ENCODE measurements at places on chromosomes 6 and 20.

DNA sequence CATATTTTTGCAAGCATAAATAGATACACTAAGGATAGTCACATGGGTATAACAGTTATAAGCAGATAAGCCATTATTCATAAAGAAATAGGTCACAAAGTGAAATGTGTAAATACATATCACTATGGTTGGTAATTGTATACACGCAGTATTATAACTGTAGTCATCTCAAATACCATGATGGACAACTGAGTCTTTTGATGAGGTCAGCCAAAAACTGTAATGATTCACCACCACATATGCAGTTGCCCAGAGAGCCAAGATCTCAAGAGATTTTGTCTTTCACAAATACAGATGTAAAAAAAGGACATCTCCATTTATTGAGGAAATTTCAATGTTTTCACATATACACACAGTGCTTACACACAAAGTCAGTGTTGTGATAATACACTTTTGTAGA, 28.3 kb downstream of the ZNF292 start:
- no peak for DNase-seq

DNA sequence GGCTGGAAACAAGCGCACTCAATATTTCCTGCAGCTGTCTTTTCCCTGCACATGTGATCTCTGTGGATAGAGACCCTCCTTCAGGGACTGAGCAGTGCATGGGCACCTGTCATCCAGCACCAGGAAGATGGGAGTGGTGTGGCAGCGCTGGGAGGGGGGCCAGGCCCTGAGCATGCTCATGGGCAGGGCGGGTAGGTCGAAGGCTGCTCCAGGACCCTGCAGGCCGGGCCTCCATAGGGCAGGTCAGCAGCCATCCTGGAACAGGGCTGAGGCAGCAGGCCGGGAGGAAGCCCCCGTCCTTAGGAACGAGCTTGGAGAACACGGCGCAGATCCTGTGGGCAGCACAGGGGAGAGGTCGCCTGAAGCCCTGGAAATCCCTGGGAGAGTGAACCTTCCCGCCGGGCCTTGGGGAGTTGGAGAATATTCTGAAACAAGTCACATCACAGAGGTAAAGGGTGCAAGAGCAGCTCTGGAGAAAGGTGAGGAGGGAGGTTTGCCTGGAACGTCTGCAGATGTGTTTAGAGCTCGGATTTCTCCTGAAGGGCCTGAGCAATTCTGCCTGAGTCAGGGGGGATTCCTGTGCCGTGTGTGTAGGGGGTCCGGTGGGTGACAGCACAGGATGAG, 133.2 kb downstream of the SMOC2 start:
- DNase-seq, result no peak

DNA sequence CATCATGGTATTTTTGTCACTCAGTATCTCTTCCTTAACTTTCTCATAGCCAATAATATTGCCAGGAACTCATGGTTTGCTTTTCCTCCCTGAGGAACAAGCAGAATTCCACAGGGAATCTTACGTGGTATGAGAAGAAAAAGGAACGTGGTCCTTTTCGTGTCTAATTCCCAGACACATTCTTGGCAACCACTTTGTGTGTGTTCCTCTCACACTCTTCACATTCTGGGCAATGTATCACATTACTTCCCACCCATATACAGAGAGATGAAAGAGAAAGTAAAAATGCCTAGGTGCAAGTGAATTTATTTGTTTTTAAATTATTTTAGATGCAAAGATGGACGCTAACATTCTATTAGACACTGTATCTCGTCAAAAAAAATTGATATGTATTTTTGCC, 102.7 kb downstream of the PTPRK start:
- no peak for DNase-seq

- no peak for DNase-seq
Measured at GRCh38 chr6:165752451-165752850, 89.4 kb upstream of the PDE10A start.

GRCh38 chr6:61947311-61947947, 338.6 kb downstream of the KHDRBS2 start:
- DNase-seq, result no peak

- no peak for DNase-seq
Measured at GRCh38 chr6:13708736-13709135, 2.9 kb downstream of the RANBP9 start.

- DNase-seq, result no peak
Measured at GRCh38 chr6:158042245-158042798, 60.7 kb downstream of the SYNJ2 start.

DNA sequence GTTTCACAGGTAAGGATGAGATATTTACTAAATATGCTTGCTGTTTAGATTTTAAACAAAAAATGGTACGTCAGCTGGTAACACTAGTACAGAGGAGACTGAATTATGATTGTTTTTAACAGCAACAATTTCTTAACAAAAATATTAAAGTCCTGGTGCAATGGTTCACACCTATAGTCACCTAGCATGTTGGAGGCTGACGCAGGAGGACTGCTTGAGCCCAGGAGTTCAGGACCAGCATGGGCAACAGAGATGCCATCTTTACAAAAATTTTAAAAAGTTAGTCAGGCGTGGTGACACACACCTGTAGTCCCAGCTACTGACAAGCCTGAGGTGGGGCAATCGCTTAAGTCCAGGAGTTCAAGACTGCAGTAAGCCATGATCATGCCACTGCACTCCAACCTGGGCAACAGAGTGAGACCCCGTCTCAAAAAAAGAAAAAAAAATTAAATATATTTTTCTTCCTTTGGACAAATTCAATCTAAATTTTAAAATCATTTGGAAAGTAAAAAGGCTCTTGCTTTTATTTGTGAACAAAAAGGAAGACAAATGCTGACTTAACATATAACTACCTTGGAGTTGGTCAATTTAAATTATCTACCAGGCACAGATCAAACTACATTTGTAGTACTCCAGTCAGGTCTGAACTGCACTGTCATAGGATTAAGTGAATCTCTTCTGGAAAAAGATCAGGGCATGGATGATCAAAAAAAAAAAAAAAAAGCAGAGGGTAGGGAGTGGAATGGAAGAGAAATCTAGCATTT, 38.2 kb upstream of the RUNX2 start:
- no peak for DNase-seq

GRCh38 chr6:48928937-48929336, 534.1 kb downstream of the MMUT start:
- no peak for DNase-seq

GRCh38 chr6:3803627-3804468, 45.3 kb upstream of the FAM50B start:
- no peak for DNase-seq

- no peak for DNase-seq
Measured at GRCh38 chr6:11244387-11245126, 12.1 kb upstream of the NEDD9 start.

DNA sequence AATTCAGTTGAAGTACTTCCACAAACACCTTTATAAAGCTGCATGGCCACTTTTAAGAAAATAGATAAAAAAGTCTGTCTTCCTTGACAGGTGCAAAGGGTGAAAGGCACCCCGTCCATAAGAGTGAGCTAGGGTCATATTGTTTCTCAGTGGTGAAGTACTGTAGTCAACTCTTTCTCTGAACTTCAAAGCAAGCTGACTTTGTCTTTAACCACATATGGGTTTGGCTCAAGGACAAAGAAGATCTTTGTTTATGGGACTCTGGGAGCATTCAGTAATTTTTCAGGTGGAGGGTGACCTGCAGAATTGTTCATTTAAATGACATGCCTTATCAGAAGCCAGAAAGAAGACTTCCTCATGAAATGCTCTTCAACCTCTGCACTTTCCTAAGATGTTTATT, 49.3 kb upstream of the KLHL31 start:
- DNase-seq, result no peak

- no peak for DNase-seq
Measured at GRCh38 chr6:164346631-164347030, 932.1 kb downstream of the QKI start.

DNA sequence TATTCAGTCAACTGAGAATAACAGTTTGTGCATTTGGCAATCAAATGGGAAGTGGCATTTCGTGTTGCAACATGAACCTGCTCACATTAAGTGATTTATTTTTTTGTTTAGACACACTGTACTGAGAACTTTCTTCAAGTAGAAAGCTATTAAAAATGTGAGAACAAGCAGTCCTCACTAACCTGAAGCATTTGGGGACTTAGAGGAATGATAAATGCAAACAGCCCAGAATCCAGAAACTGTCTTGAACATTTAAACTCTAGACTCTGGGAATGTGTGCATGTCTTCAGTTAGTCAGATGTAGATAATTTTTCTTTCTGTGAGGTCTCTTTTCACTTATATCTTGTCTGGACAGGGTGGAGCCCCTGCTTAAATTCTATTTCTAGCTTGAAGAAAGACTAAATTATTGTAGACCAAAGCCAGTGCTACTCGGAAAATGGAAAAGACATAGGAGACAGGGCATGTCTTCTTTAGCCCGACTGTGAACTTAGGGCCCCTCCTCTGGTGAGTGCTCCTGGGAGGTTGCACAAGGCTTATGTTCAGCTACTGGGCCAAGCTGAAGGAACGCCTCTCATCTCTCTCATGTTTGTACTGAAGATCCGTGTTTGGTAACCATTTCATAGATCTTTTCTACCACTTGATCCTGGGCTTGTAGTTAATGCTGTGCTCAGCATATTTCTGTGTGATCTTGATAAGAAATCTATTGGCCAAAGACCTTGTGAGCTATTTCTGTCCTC, 70.1 kb downstream of the SLX4IP start:
- DNase-seq, result peak; percentile 29

GRCh38 chr20:21342656-21343345, 39.7 kb downstream of the XRN2 start:
- no peak for DNase-seq

GRCh38 chr6:129269076-129269475, 386.1 kb downstream of the LAMA2 start:
- no peak for DNase-seq

DNA sequence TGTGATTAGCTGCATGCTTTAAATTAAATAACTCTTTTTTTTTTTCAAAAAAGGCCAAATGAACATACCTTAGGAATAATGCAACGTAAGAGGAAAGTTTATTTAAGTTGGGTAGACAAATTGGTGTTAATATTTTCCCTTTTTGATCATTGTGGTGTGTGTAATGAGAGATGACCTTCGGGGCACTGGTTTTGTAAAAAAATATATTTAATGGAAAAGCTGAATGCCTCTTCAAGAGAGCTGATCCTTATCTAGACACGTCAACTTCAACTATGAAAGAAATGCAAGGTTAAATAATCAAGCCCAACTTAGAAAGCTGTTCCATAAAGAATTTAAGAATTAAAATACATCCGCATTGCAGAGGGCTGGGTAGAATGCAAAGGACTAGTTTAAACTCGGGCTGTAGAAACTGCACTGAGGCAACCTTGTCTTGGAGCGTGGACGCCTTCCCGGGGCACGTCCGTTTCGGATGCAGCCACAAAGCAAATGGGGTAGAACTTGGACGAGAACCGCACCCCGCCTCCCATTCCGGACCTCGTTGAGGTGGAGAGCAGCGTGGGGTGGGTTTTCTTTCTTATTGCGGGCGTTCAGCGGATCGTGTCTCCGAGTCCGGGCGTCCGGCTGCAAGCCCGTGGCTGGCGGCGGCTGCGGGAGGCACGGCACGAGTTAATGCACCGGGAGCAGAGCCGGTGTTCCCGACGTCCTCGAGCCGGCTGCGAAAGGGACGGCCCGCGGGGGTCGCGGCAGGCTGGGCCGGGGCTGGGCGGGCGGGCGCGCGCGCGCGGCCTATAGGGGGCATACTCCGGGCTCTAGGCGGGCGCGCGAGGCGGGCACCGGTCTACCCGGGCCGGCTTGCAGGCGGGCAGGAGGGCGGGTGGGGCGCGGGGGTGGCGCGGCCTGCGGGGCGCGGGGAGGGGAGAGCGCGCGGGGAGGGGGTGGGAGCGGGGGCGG, 1.9 kb downstream of the JARID2 start:
- DNase-seq, result peak; percentile 60

- no peak for DNase-seq
Measured at GRCh38 chr6:65110031-65110430, 597.0 kb downstream of the EYS start.

DNA sequence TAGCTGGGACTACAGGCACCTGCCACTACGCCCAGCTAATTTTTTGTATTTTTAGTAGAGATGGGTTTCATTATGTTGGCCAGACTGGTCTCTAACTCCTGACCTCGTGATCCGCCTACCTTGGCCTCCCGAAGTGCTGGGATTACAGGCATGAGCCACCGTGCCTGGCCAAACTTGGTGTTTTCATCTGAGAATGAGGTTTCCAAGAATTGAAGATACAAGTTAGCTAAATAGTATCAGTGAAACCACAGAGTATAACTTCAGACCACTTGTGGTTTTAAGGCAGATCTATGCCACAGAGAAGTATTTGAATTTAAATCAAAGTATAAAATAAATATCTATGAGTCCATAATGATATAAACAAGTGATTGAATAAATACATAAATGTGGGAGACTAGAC, 70.1 kb downstream of the SLC16A10 start:
- no peak for DNase-seq

DNA sequence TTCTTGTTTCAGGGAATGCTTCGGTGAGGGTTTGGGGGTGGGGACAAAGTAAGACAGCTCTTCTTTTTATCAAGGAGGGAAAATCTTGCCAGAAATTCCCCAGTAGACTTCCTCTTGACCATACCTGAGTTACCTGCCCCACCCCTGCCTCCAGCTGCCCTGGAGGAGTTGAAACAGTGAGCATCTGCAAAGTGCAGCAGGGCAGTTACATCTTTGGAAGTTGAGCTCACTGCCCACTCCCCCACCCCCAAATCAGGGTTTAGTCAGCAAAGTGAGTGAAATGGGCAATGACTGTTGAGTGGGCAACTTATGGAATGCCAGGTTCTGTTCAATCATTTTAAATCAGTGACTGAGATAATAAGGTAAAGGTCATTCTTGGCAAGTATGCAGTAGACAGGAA, 98.8 kb downstream of the BANF2 start:
- DNase-seq, result no peak

GRCh38 chr20:58073945-58074856, 154.3 kb downstream of the ANKRD60 start:
- DNase-seq, result no peak

- DNase-seq, result peak; percentile 58
Measured at GRCh38 chr20:60213126-60213893, 255.1 kb downstream of the CDH26 start.

DNA sequence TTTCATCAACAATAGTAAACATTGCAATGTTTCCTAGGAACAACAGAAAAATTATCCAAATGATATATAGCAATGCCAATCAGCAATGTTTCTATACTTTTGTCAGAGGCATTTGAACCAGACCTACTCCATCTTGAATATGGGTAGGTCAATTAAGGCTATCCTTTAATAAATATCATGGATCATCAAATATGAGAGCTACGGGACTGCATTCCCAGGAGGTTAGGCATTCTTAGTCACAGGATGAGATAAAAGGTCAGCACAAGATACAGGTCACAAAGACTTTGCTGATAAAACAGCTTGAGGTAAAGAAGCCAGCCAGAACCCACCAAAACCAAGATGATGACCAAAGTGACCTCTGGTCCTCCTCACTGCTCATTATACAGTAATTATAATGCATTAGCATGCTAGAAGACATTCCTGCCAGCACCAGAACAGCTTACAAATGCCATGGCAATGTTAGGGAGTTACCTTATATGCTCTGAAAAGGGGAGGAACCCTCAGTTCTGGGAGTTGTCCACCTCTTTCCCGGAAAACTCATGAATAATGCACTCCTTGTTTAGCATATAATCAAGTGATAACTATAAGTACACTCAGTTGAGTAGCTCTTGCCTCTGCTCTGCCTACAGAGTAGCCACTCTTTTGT, 8.6 kb upstream of the SERPINB6 start:
- no peak for DNase-seq

- DNase-seq, result no peak
Measured at GRCh38 chr6:110537208-110538123, 61.1 kb upstream of the SLC22A16 start.

- no peak for DNase-seq
Measured at GRCh38 chr6:11592294-11592906, 54.9 kb downstream of the TMEM170B start.
